ENCODE measurements at places on chromosomes 11 and 22. TPM values are rescaled to one million over a fixed set of nuclear protein-coding genes. Genes with fewer than 3 reads are reported as not detected.

CASP5 gene
- not detected for total RNA-seq

SAA4 gene
- not detected for total RNA-seq

EHF gene
- not detected for total RNA-seq

FAU gene
- total RNA-seq, result 1,501 TPM

OR8G1 gene
- not detected for total RNA-seq

DNA sequence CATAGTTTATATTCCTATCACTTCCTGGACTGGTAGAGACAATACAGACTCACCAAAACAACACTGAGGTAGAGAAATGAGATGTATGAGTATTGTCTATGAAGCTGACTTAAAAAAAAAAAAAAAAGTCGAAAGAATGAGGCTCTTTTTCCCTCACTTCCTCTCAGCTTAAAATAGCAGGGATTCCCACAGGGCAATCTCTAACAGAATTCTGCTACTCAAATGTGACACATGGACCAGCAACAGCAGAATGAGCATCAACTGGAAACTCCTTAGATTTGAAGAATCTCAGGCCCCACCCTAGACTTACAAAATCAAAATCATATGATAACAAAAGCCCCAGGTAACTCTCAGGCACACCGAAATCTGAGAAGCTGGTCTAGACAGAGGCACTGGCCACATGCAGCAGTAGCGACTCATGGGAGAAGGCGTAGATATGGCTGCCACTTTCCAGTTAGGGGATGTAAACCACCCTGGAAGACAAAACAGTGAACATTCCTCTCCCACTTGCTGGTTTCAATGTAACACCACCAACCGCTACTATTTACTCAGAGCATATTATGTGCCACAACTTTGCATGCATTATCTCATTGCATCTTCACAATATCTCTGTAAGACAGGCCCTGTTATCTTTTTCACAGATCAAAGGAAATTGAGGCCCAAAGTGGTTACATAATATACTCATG, 128.0 kb downstream of the RBFOX2 start:
- DNase-seq, result no peak
- H3K27ac ChIP-seq, result peak overlapping the region; percentile 24
- H3K36me3 ChIP-seq, result no peaks in the 10 kb centered on the region
- no peak overlapping the region for H3K4me3 ChIP-seq
- H3K27me3 ChIP-seq, result peaks cover 8% of the 10 kb centered on the region
- peaks cover 8% of the 10 kb centered on the region for H3K4me1 ChIP-seq

DNA sequence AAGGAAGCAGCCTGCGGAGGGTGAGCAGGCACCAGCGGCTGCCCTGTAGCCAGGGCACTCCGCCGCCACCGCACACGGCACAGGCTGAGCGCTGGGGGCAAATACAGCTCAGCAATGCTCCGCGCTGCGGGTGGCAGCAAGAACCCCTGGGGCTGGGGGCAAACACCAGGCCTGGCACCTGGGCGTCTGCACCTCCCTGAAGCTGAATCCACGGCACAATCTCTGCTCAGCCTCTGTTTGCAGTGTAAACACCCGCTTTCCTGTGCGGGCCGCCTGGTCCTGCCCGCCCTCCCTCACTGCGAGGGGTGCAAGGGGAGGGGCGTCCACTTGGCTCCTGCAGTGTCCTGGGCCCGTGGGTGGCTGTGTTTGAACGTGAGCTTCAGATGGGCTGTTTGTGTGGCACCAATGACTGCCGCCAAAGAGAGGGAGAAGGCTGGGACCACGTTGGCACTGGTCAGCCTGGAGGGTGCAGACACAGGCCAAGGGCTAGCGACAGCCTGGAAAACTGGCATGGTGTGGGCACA, 14.8 kb upstream of the MPPED1 start:
- H3K4me3 ChIP-seq, result no peak overlapping the region
- no peaks in the 10 kb centered on the region for H3K36me3 ChIP-seq
- H3K27me3 ChIP-seq, result peaks cover 22% of the 10 kb centered on the region
- DNase-seq, result no peak

- H3K36me3 ChIP-seq, result peaks cover 4% of the 10 kb centered on the region
- no peaks in the 10 kb centered on the region for H3K27me3 ChIP-seq
- H3K4me1 ChIP-seq, result peaks cover 17% of the 10 kb centered on the region
- H3K4me3 ChIP-seq, result no peak overlapping the region
- no peak for DNase-seq
Observed at GRCh38 chr22:39030705-39031104, 9.8 kb downstream of the APOBEC3D start.

DNA sequence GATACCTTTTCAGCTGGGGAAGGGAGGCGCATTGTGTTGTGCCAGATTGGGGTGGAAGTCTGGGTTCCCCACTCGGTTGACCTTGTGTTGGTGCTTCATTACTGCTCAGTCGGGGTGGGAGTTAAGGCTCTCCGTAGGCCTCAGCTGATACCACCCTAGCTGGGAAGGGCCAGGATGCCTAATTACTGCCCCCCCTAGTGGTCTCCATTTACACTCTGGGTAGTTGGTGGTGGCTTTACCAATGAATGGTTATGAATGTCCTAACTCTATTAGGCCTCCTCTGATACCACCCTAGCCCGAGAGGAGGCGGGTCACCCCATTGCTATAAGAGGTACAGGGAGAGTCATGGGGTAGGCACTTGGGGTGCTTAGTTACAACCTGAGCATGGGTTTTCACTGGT, 27.5 kb upstream of the HIKESHI start:
- no peak for DNase-seq
- H3K36me3 ChIP-seq, result peaks cover 31% of the 10 kb centered on the region
- H3K4me3 ChIP-seq, result no peak overlapping the region
- H3K27me3 ChIP-seq, result no peaks in the 10 kb centered on the region
- peaks cover 25% of the 10 kb centered on the region for H3K4me1 ChIP-seq

- peak overlapping the region; percentile 87 for H3K4me3 ChIP-seq
- no peaks in the 10 kb centered on the region for H3K36me3 ChIP-seq
- H3K27ac ChIP-seq, result peak overlapping the region; percentile 17
- DNase-seq, result peak; percentile 22
Observed at GRCh38 chr11:128157423-128158298, 429.7 kb downstream of the ETS1 start.

DNA sequence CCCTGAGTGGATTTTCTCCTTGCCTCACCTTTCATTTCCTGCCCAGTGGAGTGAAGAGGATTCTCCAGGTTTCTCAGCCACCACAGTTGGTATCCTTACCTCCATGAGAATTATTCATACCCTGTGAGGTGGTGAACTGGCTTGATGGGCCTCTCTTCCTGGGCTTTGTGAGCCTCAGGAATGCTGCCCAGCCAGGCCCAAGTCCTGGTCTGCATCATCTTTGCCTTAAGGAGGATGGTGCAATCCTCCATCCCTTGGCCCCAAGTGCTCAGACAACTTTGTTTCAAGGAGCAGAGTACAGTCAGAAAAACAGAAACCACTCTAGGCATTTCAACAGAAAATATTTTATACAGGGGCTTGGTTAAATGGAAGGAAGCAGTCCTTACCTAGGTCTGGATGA, 114.2 kb upstream of the CADM1 start:
- no peak overlapping the region for H3K4me3 ChIP-seq
- peaks cover 12% of the 10 kb centered on the region for H3K27me3 ChIP-seq
- no peak overlapping the region for H3K27ac ChIP-seq
- H3K36me3 ChIP-seq, result no peaks in the 10 kb centered on the region
- no peaks in the 10 kb centered on the region for H3K4me1 ChIP-seq
- DNase-seq, result no peak

DNA sequence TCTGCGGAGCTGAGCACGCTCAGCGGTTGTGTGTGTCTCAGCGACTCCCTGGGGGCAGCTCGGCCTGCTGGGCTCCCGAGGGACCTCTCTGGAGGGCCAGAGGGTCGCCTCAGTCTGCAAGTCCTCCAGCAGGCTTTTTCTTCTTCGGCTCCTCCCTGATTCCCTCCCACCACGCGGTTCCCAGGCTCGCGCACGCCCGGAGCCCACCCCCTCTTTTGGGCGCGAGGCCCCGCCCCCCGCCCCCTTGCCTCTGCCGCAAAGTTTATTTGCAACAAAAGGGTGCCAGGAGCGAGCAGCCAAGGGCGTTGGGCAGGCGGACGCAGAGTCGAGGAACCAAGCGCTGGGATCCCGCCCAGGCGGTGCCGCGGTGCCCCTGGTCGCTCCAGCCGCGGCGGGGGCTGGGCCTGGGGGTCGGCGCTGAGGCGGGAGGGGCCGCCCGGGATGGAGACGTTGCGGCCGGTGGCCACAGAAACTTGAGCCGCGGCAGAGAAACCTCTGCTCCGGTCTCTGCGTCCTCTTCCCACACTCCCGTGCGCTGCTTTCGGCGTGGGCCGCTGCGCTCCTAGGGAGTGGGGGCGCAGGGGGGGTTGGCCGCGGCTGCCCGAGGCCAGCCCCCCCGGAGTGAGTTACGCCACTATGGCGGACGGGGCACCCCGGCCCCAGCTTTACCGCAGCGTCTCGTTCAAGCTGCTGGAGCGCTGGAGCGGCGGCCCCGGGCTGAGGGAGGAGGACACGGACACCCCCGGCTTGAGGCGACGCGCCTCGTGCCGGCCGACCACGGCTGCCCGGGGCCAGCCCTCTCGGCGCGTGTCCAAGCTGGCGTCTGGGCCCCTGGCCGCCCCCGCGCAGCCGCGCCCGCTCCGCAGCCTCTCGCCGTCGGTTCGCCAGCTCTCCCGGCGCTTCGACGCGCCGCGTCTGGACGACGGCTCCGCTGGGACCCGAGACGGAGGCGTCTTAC, at the start of gene ARHGEF17:
Gene ARHGEF17 (plus strand): TSS at position 274 of the 958 bp plus-strand sequence. CDS start 363 bp downstream, at position 637.
- H3K36me3 ChIP-seq, result no peaks in the 10 kb centered on the region
- peaks cover 6% of the 10 kb centered on the region for H3K4me1 ChIP-seq
- DNase-seq, result peak; percentile 58
- H3K27me3 ChIP-seq, result peaks cover 7% of the 10 kb centered on the region
- H3K4me3 ChIP-seq, result peak within 1 kb of the TSS; percentile 99
- H3K27ac ChIP-seq, result no peak within 1 kb of the TSS

DNA sequence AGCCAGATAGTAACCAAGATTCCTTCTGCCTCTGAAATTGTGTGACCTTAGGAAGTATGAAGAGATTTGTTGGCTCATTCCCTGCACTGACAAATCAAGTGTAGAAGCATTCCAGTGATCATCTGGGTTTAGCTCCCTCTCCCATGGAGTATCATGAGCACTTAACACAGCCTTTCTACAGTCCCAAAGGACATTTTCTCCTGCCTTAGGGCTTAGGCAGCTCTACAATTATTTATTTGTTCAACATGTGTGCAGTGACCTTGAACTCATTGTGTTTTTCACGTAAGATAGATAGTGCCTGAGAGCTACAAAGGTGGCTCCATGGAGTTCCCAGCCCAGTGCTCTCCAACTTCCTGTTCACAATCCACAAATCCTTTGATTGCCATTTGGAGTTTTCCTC, 94.8 kb upstream of the FAT3 start:
- H3K36me3 ChIP-seq, result no peaks in the 10 kb centered on the region
- H3K27ac ChIP-seq, result no peak overlapping the region
- no peaks in the 10 kb centered on the region for H3K4me1 ChIP-seq
- DNase-seq, result no peak

- H3K27me3 ChIP-seq, result no peaks in the 10 kb centered on the region
- no peak overlapping the region for H3K4me3 ChIP-seq
- H3K36me3 ChIP-seq, result no peaks in the 10 kb centered on the region
- no peak for DNase-seq
- H3K4me1 ChIP-seq, result no peaks in the 10 kb centered on the region
Observed at GRCh38 chr11:99176430-99176829, 155.7 kb downstream of the CNTN5 start.

GRCh38 chr11:18792827-18793226, 1.2 kb upstream of the PTPN5 start:
- peaks cover 59% of the 10 kb centered on the region for H3K27me3 ChIP-seq
- no peak overlapping the region for H3K27ac ChIP-seq
- H3K4me3 ChIP-seq, result peak overlapping the region; percentile 48
- no peaks in the 10 kb centered on the region for H3K36me3 ChIP-seq
- DNase-seq, result no peak

DNA sequence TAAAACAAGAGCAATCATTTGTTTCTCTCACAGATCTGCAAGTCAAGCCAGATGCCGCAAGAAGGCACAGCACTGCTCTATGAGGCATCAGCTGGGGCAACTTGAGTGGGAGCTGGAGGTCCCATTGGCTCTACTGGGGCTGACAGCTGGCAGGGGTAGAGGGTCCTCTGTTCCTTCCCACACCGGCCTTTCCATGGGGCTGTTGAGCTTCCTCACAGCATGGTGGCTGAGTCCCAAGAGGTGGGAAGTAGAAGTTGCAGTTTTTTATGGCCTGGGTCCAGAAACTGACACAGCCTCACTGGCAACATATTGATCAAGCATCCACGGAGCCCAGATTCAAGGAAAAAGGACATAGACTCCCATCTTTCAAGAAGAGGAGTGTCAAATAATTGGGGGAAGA, 34.4 kb downstream of the RPL3 start:
- no peaks in the 10 kb centered on the region for H3K27me3 ChIP-seq
- H3K27ac ChIP-seq, result no peak overlapping the region
- no peak for DNase-seq
- no peaks in the 10 kb centered on the region for H3K36me3 ChIP-seq
- peaks cover 29% of the 10 kb centered on the region for H3K4me1 ChIP-seq

GRCh38 chr11:86990515-86990914, 35.3 kb upstream of the FZD4 start:
- no peaks in the 10 kb centered on the region for H3K4me1 ChIP-seq
- H3K36me3 ChIP-seq, result no peaks in the 10 kb centered on the region
- DNase-seq, result no peak
- no peak overlapping the region for H3K4me3 ChIP-seq
- H3K27ac ChIP-seq, result no peak overlapping the region

DNA sequence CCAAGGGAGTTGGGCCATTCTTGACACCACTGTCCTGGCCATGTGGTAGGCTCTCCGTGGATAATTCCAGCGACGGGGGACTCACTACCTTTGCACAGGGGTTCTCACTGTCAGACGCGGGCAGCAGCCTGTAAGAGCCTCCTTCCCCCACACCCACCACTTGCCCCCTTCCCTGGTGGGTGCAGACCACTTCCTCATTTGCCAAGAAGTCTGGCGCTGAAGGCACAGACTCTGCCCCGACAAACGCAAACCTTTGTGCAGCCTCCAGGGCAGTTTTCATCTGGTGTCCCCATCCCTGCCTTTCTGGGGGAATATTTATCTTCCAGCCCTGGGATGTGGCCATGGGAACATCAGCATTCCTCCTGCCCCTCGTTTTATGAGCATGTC, 422.5 kb downstream of the SHANK2 start:
- H3K27ac ChIP-seq, result no peak overlapping the region
- no peaks in the 10 kb centered on the region for H3K4me1 ChIP-seq
- no peak overlapping the region for H3K4me3 ChIP-seq
- H3K27me3 ChIP-seq, result peaks cover 43% of the 10 kb centered on the region

DNA sequence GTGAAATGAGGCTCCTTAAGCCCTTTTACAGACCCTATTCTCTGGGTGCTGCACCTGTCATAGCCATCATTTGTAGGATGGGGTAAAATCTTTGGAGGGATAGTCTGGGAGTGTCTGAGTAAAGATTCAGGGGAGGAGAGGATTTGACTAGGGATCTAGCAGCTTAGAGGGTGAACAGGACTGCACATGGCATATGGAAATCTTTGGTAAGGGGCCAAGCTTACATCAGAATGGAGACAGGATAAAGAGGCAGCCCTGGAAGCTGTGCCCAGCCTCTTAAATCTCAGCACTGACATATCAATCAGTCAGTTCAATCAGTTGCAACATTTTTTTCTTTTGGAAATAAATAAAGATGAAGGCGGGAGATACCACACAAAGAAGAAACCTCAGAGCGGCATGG, 301.8 kb upstream of the CADM1 start:
- H3K27me3 ChIP-seq, result no peaks in the 10 kb centered on the region
- no peaks in the 10 kb centered on the region for H3K4me1 ChIP-seq
- no peak for DNase-seq

GRCh38 chr22:49433717-49434611, 393.7 kb downstream of the BRD1 start:
- no peak overlapping the region for H3K27ac ChIP-seq
- H3K4me3 ChIP-seq, result no peak overlapping the region
- H3K27me3 ChIP-seq, result no peaks in the 10 kb centered on the region
- no peaks in the 10 kb centered on the region for H3K4me1 ChIP-seq
- peaks cover 4% of the 10 kb centered on the region for H3K36me3 ChIP-seq

- H3K27ac ChIP-seq, result peak overlapping the region; percentile 87
- H3K27me3 ChIP-seq, result peaks cover 2% of the 10 kb centered on the region
- peaks cover 31% of the 10 kb centered on the region for H3K4me1 ChIP-seq
- H3K36me3 ChIP-seq, result no peaks in the 10 kb centered on the region
- DNase-seq, result peak; percentile 18
Observed at GRCh38 chr11:126083829-126084607, 21.4 kb upstream of the CDON start.

Data from naive thymus-derived CD8-positive, alpha-beta T cell (primary cell).